Hypothalamus (tissue), 51 donors: ENCODE measurements at places on chromosomes 2 and 18.

- DNase-seq, result no peak
Measured at GRCh38 chr18:6797171-6797570, 67.7 kb downstream of the ARHGAP28 start.

DNA sequence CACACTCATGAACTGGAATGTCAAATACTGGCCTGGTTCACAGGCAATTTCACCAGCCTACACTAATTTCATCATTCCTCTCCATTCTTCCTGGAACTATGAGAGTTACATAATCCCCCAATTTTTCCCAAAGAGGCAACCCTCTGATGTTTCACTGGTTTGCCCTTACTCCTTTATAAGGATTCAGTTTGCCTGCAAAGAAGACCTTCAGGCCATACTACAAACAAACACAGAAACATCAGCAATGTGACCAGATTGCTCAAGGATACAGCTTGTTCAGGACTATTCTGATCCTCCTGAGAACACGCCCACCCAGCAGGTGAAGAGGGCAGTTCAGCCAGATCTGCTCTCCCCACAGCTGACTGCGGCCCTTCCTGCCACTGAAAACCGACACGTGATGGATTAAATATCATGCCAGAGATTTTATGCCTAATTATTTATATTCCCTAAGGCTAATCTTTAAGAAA, 215.5 kb downstream of the ETAA1 start:
- DNase-seq, result no peak

DNA sequence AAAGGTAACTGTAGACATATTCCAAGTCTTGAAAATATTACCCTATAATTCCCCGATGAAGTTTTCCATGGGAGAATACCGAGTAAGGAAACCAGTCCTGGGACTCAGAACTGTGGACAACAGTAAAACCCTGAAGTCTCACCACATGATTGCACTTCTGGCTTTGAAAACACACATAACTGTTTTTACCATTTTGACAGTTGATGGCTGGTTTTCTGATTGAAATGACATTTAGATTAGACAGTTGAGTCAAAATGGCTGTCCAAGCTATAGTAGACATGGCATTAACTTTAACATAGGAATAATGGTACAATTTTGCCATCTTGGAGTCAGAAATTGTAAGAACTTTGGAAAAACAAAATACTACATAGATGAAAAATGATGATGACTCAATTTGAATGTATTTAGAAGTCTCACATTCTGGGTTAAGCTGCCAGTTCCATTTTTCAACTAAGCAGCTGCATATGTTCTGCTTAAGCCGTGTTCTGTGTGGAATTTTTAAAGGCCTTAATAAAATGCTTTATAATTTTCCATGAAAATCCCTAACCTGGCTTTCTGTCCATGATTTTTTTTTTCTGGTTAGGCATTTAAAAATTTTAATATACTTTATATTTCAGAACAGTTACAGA, 38.3 kb upstream of the WIPF1 start:
- DNase-seq, result no peak

DNA sequence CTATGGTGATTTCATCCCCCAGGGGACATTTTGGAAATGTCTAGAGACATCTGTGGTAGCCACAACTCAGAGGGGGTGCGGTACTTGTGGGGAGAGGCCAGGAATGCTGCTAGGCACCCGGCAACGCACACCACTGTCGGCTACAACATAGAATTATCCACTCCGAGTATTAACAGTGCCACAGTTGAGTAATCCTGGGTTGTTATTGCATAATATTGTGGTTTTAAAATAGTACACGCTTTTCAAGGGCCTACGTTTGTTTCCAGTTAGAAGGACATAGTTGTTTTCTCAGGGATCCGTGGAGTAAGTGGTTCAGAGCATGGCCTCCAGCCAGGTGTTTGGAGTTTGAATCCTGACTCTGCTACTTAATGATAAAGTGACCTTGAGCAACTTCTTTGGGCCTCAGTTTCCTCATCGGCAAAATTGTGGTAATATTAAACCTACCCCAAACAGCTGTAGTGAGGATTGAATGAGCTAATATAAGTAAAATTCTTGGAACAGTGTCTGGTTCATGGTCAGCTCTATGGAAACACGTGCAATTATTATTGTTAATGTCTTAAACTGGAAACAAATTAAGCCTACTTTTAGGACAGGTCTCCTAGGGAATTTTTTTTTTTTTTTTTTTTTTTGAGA, 24.5 kb downstream of the CYP27A1 start:
- DNase-seq, result no peak

DNA sequence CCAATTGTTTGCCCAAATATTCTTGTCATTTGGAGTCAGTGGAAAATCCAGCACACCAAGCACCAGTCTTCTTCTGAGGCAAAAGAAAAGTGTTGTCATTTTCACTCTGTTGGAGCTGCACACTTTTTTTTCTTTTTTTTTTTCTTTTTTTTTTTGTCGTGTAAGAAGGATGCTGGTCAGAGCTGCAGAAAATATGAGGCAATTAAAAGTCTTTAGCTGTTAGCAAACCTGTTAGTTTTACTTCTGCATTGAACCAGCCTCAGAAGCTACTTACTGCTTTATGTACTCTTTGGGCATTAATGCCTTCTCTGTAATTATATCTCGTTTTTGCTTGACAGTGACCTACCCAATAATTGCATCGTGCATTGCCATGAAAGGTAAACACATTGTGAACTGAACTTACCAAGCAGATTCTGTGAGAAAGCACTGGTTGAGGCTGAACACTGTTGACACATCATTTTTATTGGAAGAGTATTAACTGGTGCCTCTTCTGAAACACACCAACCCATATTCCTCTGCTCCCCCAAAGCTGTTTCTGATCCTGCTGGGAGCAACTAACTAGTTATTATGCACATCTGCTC, 165.4 kb downstream of the CAPN13 start:
- DNase-seq, result no peak

- no peak for DNase-seq
Measured at GRCh38 chr2:28150236-28150915, 242.3 kb upstream of the FOSL2 start.

GRCh38 chr2:36459725-36460137, 104.2 kb downstream of the CRIM1 start:
- DNase-seq, result no peak

GRCh38 chr2:235618039-235618438, 124.2 kb downstream of the AGAP1 start:
- no peak for DNase-seq

GRCh38 chr2:36432479-36432878, 76.9 kb downstream of the CRIM1 start:
- no peak for DNase-seq

DNA sequence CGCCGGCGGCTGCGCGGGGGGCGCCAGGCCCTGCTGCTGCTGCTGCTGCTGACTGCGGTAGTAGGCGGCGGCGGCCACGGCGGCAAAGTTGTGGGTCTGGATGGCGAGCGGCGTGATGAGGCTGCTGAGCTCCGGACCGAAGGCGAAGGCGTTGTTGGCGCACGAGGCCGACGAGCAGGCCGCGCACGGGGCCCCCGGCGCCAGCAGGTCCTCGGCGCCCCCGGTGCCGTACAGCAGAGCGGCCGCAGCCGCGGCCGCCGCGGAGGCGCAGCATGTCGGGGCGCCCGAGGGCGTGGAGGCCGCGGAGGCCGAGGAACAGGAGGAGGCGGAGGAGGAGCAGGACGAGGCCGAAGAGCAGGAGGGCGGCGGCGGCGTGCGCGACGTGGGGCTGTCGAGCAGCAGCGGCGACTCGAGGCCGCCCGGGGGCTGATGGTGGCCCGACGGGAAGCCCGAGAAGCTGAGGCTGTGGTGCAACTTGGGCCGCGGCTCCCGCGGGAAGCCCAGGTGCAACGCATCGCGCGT, 1.8 kb downstream of the ZFP36L2 start:
- DNase-seq, result no peak

DNA sequence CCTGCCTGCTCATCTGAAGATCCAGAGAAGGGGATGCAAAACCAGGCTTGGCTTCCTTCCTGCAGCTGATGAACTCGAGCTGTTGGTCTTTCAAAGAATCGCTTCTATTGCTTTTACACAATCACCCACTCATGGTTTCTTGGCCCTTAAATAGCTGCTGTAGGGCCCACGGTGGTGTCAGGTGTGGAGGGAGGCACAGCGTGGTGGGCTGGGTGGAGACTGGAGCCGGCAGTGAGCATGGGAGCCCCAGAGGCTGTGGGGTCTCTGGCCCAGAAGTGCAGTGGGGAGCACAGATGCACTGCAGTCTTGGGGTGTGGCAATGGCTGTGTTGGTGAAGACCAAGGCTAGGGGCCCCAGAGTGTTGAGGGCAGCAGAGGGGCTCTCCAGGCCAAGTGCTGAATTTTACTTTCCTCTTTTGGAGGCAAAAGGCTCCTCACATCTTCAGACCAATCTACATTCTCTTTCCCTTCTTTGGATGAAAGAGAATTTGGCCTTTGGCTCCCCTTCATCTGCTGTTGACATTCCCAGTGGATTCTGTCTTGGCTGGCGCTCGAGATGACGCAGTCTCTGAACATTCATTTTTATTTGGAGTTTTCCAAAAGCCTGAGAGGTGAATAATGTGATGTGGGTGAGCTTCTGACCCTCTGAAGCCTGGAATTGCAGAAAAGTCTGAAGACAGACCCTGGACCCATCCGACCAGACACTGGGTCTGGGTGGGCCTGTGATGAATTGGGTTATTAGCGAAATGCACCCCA, 70.1 kb upstream of the ASB18 start:
- DNase-seq, result no peak

DNA sequence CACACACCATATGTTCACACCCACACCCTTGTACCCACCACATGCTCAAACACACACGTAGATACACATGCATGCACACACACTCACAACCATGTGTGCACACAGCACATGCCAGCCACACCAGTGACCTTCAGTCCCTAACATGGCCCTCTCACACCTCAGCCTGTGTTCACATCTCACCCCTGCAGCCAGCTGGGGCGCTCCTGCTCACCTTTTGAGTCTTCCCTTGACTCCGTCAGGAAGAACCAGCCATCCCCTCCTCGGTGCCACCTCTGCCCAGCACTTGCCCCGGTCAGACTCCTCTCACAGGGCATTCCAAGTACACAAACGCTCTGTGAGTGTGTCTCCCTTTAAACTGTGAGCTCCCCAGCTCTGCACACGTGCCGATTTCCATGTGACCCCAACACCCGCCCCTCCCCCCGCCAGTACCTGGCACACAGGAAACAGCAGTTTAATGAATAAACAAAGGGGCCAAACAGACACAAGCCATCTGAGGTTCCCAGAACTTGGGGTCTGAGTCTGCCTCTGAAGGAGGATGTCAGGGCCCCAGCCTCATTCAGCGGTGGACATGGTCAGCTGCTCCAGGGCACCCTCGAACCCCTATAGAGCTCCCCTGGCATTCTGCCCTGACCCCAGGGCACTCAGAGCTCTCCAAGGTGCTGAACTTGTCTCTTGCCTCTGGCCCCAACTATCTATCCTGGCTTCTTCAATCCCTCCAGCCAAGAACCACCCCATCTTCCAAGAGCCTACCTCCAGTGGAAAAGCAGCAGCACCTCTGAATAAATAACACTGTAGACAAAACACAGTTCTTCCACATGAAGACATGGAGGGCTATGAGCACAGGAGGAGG, 252.9 kb downstream of the ATAD2B start:
- DNase-seq, result no peak

DNA sequence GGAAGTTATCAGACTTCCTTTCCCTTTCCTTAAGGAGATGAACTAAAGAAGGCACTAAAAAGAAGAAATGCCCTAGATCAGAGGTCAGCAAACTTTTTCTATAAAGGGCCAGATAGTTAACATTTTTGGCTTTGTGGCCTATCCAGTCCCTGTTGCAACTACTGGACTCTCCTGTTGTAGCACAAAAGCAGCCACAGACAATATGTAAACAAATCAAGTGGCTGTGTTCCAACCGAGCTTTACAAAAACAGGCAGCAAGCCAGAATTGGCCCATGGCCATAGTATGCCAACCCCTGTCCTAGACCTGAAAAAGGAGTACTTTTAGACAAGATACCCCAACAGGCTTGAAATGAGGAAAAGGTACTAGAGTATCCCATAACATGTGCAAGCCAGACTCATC, 10.9 kb downstream of the NHEJ1 start:
- no peak for DNase-seq

GRCh38 chr2:123513351-123513750, 511.7 kb upstream of the CNTNAP5 start:
- no peak for DNase-seq

- no peak for DNase-seq
Measured at GRCh38 chr2:45716915-45717314, 65.4 kb downstream of the PRKCE start.

GRCh38 chr18:24456549-24456948, 3.9 kb upstream of the HRH4 start:
- DNase-seq, result no peak

DNA sequence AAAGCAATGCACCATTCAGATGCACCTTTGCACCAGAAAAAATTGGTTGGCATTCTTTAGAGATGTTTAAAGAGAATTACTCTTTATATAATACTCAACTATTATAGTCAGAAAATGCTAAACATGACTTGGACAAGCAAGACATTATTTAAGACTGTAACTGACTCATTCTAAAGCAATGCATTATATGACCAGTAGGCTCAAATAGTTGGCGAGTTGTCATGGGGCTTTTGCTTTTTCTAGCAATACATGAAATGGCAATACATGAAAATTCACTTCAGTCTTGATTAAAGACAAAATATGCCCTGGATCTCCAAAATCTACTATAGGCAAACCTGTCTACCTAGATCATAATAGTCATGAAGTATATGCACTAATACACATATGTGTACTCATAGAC, 216.9 kb upstream of the VWC2L start:
- no peak for DNase-seq

DNA sequence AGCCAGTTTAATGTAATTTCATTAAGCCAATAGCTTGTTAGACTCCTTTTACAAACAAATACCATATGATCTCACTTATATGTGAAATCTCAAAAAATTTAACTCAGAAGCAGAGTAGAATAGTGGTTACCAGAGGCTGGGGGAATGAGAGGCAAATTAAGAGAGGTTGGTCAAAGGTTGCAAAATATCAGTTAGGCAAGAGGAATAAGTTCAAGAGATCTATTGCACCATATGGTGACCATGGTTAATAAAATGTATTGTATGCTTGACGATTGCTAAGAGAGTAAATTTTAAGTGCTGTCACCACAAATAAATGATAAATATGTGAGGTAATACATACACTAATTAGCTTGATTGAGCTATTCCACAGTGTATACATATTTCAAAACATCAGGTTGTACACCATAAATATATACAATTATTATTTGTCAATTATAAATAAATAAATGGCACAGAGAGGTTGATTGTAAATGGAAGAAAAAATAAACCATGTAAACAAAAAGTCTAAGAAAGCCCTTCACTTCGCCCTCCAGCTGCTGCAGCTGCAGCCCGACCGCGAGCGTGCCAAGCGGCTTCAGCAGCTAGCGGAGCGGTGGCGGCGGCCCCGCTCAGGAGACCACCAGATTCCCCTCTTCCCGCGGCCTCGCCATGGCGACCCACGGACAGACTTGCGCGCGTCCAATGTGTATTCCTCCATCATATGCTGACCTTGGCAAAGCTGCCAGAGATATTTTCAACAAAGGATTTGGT, 23.0 kb upstream of the ACTR2 start:
- peak; percentile 6 for DNase-seq

- no peak for DNase-seq
Measured at GRCh38 chr2:200679127-200679526, 93.3 kb downstream of the AOX1 start.

- DNase-seq, result no peak
Measured at GRCh38 chr2:83364264-83364663, 1094.8 kb downstream of the SUCLG1 start.

GRCh38 chr2:224881846-224882245, 160.4 kb downstream of the DOCK10 start:
- DNase-seq, result no peak

- DNase-seq, result no peak
Measured at GRCh38 chr2:233850745-233851144, 3.6 kb downstream of the HJURP start.
